ENCODE measurements at places on chromosomes 4 and X. TPM values are rescaled to one million over a fixed set of nuclear protein-coding genes. Genes with fewer than 3 reads are reported as not detected.

GRIA2 gene
- not detected for total RNA-seq

PAK3 gene
- not detected for total RNA-seq

F9 gene
- total RNA-seq, result not detected

NHSL2 gene
- not detected for total RNA-seq

FREM3 gene
- not detected for total RNA-seq

ZFP42 gene
- under 0.01 TPM for total RNA-seq

HS6ST2 gene
- total RNA-seq, result 16.8 TPM

SOD3 gene
- not detected for total RNA-seq

PRRG3 gene
- total RNA-seq, result not detected

FAAH2 gene
- 6.3 TPM for total RNA-seq

HAUS3 gene
- total RNA-seq, result 9.2 TPM

CNOT6L gene
- 16.3 TPM for total RNA-seq

Data from bronchial epithelial cell (primary cell).